ENCODE measurements at places on chromosomes 12 and 14.

GRCh38 chr12:118052324-118053070, 8.5 kb downstream of the WSB2 start:
- peak; percentile 87 for DNase-seq

GRCh38 chr14:58362798-58363412, 32.8 kb upstream of the TOMM20L start:
- peak; percentile 59 for DNase-seq

DNA sequence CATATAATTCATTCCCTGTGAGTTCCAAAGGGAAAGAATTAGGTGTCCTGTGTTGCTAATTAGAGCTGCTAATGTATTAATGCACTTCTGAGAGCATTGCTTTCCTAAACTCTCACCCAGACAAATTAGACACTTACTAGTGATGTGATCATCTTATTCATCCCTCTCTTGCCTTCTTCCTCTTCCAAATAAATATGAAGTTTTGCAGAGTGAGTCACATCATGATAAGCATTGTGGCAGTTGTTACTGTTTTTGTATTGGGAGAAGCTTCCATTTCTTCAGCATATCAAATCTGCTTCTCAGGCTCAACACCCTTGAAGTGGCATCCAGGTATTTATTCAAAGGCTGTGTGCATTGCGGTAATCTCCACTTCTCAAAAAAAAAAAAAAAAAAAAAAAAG, 37.3 kb upstream of the E2F7 start:
- DNase-seq, result no peak

- DNase-seq, result peak; percentile 74
Measured at GRCh38 chr12:52082988-52083637, 3.6 kb downstream of the SMIM41 start.

GRCh38 chr12:2391740-2392331, 339.0 kb downstream of the CACNA1C start:
- no peak for DNase-seq

DNA sequence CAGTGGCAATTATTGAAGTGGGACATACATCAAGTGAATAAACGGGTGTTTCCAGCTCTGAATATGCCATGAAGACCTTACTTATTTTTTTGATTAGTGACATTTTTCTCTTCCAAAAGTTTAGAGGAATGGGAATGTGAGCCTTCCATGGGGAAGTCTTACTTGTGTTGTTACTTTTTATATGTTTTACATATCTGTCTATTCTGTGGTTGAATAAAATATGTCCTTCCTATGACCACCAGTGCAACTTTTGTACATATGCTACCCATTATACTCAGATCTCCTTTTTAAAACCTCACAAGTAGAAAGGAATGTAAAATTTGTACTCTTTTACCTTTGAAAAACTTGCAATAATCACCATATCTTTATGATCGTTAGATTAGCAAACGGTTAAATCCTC, 132.7 kb downstream of the MSRB3 start:
- no peak for DNase-seq

- DNase-seq, result peak; percentile 74
Measured at GRCh38 chr12:93167841-93168492, 209.8 kb upstream of the NUDT4 start.

- DNase-seq, result peak; percentile 78
Measured at GRCh38 chr12:64088431-64089349, 133.4 kb downstream of the KICS2 start.

- DNase-seq, result no peak
Measured at GRCh38 chr12:57058454-57058853, 8.5 kb upstream of the MYO1A start.

Data from DMS53 (cell line).